Occipital lobe (tissue), 3 donors: ENCODE measurements at places on chromosomes 7 and 10. TPM values are rescaled to one million over a fixed set of nuclear protein-coding genes. Genes with fewer than 3 reads are reported as not detected.

Gene HMX2
- not detected for total RNA-seq

Gene STOX1
- total RNA-seq: 7.0 TPM

Gene AS3MT
- total RNA-seq: 10.8 TPM

DNA sequence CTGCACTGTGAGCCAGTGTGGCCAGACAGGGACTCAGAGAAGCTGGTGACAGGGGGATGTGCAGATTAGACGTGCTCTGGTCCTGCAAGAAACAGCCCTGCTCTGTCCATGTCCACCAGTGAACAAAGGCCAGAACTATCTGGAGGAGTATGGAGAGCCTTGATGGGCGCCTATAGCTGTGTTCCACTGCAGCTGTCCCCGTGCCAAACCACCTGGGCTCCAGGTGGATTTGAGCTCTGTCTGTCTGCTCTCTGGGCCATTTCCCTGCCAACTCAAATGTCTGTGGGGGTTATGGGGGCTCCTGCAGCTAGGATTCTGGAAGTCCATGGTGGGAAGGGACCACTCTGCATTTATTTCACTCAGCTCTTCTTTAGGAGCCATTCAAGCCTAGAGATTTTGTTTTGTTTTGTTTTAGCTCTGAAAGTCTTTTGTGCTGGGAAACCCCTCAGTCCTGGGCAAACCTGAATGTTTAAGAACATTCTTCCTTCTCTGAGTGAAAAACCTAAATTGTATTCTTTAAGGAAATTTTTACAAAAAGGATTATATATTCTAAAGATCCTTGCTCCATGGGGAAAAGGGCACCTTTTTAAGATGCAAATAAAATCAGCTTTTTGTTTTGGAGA, 1039.5 kb upstream of the SORCS1 start:
- no peak for DNase-seq

DNA sequence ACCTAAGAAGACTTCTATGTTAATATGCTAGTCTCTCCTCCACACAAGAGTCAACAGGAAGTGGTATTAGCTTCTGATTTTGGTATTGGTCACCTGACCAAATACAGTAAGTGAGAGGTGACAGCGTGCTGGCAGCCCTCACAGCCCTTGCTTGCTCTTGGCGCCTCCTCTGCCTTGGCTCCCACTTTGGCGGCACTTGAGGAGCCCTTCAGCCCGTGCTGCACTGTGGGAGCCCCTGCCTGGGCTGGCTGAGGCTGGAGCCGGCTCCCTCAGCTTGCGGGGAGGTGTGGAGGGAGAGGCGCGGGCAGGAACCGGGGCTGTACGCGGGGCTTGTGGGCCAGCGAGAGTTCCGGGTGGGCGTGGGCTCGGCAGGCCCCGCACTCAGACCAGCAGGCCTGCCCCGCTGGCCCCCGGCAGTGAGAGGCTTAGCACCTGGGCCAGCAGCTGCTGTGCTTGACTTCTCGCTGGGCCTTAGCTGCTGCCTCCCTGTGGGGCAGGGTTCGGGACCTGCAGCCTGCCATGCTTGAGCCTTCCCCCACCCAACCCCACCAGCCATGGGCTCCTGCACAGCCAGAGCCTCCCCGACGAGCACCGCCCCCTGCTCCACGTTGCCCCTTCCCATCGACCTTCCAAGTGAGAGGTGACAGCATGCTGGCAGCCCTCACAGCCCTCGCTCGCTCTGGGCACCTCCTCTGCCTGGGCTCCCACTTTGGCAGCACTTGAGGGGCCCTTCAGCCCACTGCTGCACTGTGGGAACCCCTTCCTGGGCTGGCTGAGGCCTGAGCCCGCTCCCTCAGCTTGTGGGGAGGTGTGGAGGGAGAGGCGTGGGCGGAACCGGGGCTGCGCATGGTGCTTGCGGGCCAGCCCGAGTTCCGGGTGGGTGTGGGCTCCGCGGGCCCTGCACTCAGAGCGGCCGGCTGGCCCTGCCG, 4.2 kb upstream of the ACSL5 start:
- DNase-seq: no peak

DNA sequence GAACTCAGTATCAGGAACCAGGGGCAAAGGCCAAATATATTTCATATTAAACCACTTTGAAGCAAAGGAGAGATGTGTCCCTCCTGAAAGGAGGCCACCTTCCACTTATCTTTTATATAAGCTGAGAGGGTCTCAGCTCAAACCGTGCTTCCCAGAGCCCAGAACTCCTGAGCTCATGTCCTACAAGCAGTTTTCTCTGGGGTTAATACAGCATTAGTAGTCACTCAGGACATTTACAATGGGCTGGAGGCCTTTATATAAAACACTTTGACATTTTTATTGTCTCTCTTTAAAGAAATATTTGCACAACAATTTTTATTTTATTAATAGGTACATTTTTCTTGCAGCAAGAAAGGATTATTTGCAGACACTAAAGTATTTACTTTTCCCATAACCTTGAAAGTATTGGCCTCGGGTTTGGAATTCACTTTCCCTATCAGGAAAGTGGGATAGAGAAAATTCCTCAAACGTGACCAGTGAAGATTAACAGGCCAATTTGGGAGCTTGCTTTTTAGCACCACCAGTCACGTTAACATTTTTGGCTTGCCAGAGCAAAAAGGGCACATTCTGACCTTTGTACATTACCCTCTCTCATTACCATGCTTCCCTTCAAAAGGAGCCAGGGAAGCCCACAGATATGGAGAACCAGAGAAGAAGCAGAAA, 464.9 kb upstream of the NRP1 start:
- no peak for DNase-seq
